ENCODE measurements at places on chromosomes 4 and X.

GRCh38 chrX:57519578-57520118, 72.2 kb upstream of the ZXDB start:
- no peak for DNase-seq

DNA sequence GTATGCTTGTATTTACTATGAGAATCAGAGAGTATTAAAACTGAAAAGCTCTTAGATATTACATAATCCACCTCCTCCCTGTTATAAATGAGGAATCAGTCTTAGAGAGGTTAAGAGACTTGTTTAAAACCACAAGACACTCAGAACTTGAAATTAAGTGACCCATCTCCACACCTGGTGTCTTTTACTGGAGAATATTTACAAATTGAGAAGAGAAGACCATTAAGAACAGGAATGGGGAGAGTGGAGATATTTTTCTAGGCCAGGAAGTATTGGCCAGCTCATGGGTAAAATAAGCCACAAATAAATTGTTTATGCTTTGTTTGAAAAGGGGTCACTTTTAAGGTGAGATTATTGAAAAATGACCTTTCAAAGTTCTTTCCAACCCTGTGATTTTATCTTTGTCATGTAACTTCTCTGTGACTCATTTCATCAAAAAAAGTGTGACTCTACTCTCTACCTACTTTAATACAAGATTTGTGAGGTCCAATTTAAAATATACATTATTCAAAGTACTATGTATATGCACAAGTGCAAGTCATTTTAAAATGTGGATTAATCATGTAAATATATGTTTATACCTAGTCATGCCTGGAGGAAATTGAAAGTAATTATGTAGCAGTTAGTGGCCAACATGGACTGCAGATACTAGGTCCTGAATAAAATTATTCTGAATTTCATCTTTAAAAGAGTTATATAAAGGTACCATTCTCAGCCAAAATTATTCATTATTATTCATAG, 15.9 kb upstream of the COX7B2 start:
- DNase-seq: no peak

DNA sequence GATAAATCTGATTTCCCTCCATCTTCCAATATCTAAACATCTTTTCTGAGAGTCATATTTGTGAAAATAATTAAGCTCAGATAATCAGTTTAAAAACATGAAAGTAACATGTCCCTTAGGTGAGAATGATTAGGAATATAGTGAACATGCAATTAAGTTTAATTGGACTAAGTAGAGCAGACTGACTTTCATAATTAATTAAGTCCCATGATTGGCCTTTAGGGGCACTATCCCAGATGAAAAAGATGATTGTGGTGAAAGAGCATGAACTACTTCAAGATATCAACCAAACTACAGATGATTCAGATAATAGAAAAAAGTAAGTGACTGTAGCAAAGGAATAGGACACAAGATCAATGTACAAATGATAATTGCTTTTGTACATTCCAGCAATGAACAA, 758.8 kb downstream of the STIM2 start:
- no peak for DNase-seq

GRCh38 chr4:158873795-158874401, 105.1 kb downstream of the FNIP2 start:
- DNase-seq: no peak

DNA sequence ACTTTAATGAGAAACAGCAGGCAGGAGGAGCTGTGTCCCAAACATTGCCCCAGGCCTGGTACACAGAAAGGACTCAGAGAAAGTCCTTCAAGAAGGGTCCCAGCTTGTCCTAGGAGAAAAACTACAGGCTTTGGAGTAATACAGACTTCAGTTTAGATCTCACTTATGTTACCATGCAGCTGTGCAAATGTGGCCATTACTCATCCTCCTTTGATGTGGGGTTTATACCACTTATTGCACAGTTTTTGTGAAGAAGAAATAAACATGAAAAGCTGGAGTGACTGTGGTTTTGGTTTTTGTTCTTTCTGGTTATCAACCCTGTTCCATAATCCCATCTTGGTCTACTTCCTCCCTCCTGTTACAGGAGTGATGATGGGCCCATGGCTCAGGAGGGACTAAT, 8.1 kb upstream of the CYTL1 start:
- DNase-seq: no peak

DNA sequence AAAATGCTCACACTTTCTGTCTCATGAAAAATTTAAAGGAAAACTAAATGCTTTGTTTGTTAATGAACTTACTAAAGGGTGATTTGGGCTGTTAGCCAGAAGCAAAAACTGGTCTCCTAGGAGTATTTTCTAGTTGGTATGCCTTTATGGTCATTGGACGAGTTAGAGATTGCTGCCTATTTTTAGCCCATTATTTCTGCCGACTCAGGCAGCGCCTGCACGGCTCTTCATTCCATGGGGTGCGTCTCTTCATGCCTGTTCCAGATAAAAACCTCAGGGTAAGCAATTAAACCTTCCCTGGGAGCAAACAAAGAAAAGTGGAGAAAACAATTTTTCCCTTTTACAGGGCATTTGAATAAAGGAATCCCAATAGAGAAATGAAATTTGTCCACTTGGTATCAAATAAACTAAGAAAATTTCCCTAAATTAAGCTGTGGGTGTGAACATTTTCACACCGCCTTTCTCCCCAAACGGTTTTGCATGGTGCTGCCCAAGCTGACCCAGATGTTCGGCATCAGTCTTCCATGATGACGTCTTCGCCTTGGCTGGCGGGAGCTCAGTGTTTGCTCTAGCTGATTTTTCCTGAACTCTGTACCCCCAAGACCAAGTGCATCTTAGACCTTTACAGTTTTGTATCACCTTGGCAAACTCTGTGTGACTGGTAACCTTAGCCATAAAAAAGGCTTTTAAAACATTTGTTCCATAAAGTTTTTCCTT, 61.7 kb upstream of the ADGRG2 start:
- no peak for DNase-seq

DNA sequence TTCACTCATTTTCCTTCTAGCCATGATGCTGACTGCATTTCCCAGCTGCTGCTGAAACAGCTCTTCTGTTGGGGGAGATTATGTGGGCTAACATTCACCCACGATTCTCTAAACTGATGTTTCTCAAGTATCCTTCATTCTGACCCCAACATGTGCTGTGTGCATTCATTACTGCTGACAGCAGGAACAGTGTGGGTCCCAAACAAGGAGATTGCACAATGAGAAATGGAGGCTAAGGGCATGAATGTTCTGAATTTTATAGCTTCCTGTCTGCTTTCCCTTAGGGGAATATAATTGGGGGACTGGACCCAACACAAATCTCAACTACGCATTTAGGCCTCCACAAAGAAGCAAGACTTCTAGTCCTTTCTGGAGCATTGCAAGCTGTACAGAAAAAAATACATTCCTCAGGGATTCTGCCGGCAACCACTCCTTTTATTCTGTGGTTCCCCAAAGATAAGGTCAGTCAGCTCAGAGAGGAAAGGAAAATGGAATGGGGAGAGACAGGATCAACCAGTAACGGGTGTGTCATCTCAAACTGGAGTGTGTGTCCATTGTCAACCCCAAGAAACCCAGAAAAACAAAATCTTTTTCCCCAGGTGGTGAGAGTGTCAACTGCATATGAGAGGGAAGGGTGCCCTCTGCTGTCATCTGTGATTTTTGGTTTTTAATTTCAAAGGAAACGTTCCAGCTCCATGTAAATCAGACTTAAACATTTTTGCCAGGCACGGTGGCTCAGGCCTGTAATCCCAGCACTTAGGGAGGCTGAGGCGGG, 81.5 kb upstream of the EGFL6 start:
- peak; percentile 39 for DNase-seq

DNA sequence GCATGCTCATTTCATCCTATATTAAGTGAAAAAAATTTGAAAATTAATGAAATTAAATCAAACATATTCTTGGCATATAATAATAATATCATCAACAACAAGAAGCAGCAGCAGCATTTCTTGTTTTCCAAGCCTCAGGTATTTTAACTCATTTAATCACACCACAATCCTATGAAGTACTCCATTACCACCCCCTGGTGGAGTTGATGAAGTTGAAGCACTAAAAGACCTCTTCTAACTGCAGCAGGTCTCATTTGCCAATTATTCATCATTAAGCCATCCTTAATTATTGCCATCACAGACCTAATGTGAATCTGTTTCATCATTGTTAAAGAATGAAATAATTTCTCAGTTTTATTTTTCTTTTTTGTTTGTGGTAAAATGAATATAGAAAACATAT, 801.4 kb upstream of the GRID2 start:
- no peak for DNase-seq

- DNase-seq: no peak
Measured at GRCh38 chrX:8981723-8982122, 52.2 kb downstream of the FAM9B start.

DNA sequence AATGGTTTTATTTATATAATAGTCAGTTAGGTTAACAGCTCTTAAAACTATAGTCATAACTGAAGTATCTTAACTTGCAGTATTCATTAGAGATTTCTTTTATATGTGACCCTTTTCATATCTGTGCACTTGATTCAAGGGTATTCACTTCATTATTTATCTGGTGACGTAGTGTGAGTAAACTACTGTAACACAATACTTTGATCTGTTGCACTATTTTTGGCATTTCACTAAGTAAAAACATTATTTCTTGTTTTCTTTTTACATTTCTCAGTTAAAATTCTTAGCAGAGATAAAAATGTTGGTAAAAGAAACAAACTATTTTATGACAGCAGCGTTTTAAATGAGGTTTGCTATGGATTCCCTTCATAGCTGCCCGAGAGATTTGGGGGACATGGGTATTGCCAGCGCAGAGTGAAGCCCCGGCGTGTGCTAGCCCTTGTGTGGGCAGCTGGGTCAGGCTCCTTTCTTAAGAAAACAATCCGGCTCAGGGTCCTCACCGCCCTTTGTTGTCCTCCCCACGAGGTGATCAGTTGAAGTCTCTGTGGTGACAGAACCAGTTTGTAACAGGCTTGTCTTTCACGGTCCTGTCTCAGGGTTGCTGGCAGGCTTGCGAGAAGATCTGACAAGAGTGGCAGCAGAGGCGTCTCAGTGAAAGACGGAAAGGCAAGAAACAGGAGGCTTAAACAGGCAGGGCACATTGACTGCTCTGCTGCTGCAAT, 293.4 kb downstream of the BMPR1B start:
- no peak for DNase-seq

- no peak for DNase-seq
Measured at GRCh38 chrX:9471571-9471985, 6.7 kb downstream of the TBL1X start.

GRCh38 chr4:186659935-186660334, 63.7 kb downstream of the FAT1 start:
- no peak for DNase-seq

- no peak for DNase-seq
Measured at GRCh38 chrX:119041175-119041574, 31.6 kb upstream of the CT47C1 start.

- no peak for DNase-seq
Measured at GRCh38 chrX:41086627-41086932, 1.3 kb downstream of the USP9X start.

GRCh38 chr4:138255917-138256597, 13.9 kb upstream of the SLC7A11 start:
- no peak for DNase-seq

- no peak for DNase-seq
Measured at GRCh38 chr4:130478406-130478805, 1382.5 kb downstream of the C4orf33 start.

GRCh38 chr4:169159624-169160171, 111.1 kb downstream of the SH3RF1 start:
- DNase-seq: no peak

DNA sequence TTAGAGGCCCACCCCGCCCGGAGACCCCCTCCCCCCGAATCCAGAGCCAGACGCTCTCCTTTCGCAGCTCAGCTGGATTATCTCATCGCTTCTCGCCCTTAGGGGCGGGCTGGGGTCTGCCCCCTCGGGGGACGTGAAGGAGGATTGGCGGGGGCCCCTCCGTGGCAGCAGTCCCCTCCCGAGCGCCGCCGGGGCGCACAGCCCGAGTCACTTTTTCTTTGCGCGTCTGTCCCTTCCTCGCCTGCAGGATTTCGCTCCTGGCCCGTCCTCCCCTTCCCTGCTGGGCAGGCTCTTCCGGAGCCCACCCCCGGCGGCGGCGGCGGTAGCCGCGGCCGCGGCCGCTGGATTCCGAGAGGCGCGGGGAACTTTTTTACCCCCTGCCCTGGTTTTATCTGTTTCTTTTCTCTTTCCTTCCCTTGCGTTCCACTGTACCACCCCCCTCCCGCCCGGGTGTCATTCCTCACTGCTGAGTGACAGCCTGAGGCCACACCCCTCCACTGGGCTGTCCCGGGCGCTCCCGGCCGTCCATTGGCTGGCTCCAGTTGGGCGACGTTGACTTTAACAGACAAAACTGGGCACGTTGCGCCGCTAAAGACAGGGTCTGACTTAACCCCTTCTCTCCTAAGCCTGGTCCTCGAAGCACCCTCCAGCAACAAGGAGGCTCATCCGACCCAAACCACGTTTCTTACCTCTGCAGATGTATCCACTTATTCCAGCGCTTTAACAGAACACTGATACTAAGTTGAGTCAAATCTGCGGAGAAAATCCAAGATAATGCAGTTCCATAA, 492 bp upstream of the NKX3-2 start:
- DNase-seq: no peak

DNA sequence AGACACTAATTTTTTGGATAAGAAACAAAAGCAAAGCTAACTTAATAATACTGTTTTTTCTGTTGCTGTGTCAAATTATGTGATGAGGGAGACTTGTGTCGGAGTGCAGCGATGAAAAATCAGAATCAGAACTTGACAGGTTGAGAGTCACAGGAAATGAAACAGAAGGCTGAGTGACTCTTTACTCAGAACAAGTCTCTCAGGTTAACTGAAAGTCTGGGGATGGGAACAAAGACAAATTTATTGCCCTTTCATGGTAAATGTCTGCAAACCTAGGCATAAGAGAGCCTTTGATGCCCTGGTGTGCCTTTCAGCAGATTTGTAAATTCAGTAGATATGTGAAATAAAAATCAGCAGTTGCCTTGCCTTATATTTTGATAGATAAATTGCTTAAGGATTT, 96.0 kb downstream of the ADGRL3 start:
- no peak for DNase-seq

DNA sequence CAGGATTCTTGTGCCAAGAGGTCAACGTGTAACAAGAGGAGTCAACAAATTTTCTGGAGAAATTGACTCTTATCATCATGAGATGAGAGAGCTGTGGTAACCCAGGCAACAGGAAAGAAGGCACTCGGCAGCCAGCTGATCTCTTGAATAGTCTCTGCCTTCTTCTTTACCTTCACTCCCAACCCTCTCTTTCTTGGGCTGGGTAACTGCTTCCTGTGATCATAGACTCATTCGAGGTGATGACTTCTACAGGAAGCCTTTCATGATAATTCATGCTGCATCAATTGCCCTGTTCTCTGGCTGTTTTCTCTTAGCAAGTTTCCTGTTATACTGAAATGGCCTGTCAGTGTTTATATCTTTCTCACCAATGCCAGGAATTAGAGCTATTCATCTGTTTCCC, 70.8 kb upstream of the FSTL5 start:
- DNase-seq: no peak

- no peak for DNase-seq
Measured at GRCh38 chrX:7953446-7953845, 26.2 kb upstream of the PNPLA4 start.

- DNase-seq: no peak
Measured at GRCh38 chrX:2665387-2666304, 25.4 kb upstream of the CD99 start.
